ENCODE measurements at places on chromosomes 7 and 10. TPM values are rescaled to one million over a fixed set of nuclear protein-coding genes. Genes with fewer than 3 reads are reported as not detected.

ITPRID1 gene
- total RNA-seq: not detected

LIPF gene
- total RNA-seq: not detected

EXOC4 gene
- total RNA-seq: 70.8 TPM

GRCh38 chr7:77940647-77941046 is 142.1 kb downstream of the PHTF2 start:
- peak; percentile 35 for DNase-seq

DNA sequence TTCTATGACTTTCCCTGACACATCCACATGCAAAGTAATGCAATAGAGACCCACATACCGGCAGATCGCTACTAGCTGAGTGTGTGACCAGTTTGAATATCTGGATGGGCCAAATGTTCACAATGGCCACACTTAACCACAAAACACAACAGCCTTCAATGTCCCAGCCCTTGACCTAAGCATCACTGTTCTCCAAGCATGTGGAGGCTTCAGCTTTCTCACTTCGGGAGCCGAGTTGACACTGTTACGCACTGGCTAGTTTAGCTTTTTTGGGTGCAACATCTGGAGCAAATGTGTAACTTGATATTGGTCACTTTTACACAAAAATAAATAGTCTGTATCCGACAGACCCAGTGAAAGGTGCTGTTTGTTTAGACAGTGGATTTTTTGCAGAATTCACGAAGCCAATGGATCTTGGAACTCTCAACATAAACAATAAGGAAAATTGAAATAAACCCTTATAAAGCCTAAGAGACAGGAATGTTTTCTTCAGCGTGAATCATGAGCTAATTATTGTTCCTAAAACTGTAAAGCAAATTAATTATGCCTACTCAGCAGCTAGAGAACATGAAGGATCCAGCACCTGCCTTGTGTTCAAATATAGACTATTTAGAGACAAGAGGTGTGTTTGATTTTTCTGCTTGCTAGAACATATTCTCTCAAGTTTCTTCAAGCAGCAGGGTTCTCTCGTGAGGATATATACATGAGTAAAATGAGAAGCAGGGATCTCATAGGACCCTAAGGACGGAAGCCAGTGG is 117.6 kb upstream of the JCAD start:
- no peak for DNase-seq

TMEM120A gene
- 27.8 TPM for total RNA-seq

- peak; percentile 34 for DNase-seq
Observed at GRCh38 chr10:95440756-95441546, 120.2 kb downstream of the SORBS1 start.

GRCh38 chr10:792083-792791 is 102.8 kb upstream of the DIP2C start:
- DNase-seq: no peak

DNA sequence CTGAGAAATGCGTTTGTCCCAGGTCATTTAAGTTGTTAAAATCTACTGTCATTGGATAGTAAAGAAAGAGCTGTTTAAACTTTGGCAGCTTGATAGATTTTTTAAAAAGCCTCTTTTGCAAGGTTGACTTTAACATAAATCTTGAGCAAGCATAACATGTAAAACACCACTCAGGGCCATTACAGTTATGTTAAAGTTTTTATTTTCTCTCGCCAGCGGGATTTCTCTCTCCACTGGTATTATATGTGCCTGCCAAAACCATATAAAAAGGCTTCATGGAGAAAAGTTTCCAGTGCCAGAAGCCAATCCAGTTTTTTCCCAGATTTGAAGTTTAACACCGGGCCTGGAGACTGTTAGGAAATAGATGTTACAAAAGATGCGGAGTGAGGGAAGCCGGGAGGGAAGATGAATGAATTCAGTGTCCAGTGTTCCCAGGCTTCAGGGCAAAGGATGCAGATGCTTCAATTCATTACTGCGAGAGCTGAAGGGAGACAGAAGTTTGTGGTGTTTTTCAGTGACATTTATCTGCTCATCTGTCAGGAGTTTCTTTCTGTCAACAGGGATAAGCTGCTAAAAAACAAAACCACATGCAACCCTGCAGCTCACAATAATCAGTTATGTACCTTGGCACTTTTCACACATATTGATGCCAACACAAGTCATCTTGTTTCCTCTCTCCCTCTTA is 155.5 kb downstream of the SPAG6 start:
- peak; percentile 28 for DNase-seq

SCART1 gene
- 0.10 TPM for total RNA-seq

INA gene
- 7.9 TPM for total RNA-seq

Data from RPMI7951 (cell line).